ENCODE measurements at places on chromosomes 4 and X.

GRCh38 chr4:12692815-12693214 is 791.3 kb downstream of the RAB28 start:
- DNase-seq = no peak

DNA sequence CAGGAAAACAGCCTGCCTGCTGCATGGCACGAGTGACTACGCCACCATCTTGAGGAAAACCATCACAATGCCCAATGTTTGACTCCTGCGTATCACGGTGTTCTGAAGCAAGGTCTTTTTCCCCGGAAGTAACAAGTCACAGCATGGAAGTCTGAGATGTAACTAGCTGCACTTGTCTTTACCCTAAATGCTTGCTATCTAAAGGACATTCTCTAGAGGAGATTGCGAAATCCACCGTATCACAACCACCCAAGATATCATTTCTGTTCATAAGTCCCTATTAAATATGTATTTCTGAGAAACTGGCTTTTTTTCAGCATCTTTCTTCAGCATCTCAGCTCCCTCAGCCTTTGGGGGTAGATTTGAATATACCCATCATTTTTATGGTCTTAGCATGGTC is 1565.1 kb downstream of the ARAP2 start:
- no peak for DNase-seq

DNA sequence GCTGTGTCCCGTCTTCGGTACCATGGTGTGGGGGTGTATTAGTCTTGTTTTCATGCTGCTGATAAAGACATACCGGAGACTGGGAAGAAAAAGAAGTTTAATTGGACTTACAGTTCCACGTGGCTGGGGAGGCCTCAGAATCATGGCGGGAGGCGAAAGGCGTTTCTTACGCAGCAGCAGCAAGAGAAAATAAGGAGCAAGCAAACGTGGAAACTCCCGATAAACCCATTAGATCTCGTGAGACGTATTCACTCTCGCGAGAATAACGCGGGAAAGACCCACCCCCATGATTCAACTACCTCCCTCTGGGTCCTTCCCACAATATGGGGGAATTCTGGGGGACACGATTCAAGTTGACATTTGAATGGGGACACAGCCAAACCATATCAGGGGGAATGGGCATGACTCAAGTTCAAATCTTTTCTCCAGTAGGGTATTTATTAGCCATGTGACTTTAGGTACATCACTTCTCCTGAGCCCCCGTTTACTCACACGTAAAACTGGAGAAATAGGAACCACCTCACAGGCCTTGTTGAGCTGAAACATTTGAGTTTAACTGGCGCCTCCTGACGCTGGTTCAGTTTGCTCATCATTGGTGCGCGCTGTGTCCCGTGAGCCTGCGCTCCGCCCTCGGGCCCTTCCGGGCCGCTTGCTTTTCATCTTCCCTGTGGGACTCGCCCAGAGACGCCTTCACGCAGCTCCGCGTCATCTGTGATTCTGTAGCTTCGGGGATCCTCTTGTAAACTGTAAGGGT is 35.5 kb upstream of the FAT1 start:
- no peak for DNase-seq

- DNase-seq = no peak
These were observed 7.7 kb downstream of the COL4A5 start for GRCh38 chrX:108447303-108447702.

DNA sequence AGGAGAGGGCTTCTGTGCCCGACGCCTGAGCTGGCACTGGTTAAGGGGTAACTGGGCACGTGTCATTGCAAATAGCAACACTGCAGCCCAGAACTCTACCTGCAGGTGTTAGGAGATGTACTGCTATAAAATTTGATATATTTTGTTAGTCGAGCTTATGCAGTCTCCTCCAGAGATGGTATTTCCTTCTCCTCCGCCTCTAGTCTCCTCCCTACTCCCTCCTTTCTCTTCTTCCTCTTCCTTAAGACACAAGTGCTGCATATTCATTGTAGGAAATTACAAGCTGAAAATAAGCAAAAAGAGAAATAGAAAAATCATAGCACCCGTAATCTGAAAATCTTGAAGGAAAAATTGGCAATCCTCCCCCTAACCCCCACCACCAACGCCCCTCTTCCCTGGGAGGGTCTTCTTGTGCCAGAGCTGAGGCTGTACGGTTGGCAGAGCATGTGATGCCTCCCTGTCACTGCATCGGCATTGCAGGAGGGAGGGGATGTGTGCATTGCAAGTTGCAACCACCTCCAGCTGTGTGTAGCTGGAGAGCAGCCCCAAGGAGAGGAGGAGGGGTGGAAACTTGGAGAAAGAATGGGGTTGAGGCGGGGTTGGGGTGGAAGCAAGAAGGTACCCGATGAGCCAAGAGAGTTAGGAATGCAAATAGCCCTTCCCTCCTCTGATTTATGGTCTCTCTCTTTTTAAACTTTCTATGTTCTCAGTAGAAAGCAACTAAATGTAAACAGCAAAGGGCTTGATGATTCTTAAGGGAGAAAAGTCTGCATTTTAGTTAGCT is 48.3 kb upstream of the MND1 start:
- no peak for DNase-seq

Data from stimulated activated CD8-positive, alpha-beta memory T cell treated with anti-CD3 and anti-CD28 coated beads, Interleukin-2, amount 100 ng/mL, for 48 hours (primary cell).